ENCODE measurements at places on chromosomes 6 and 20. TPM values are rescaled to one million over a fixed set of nuclear protein-coding genes. Genes with fewer than 3 reads are reported as not detected.
A peak's percentile ranks its signal among the peaks of the same experiment; 100 is the strongest.

Gene HLA-DRA
- 14.0 TPM for total RNA-seq

Gene OR2B6
- total RNA-seq = not detected

DNA sequence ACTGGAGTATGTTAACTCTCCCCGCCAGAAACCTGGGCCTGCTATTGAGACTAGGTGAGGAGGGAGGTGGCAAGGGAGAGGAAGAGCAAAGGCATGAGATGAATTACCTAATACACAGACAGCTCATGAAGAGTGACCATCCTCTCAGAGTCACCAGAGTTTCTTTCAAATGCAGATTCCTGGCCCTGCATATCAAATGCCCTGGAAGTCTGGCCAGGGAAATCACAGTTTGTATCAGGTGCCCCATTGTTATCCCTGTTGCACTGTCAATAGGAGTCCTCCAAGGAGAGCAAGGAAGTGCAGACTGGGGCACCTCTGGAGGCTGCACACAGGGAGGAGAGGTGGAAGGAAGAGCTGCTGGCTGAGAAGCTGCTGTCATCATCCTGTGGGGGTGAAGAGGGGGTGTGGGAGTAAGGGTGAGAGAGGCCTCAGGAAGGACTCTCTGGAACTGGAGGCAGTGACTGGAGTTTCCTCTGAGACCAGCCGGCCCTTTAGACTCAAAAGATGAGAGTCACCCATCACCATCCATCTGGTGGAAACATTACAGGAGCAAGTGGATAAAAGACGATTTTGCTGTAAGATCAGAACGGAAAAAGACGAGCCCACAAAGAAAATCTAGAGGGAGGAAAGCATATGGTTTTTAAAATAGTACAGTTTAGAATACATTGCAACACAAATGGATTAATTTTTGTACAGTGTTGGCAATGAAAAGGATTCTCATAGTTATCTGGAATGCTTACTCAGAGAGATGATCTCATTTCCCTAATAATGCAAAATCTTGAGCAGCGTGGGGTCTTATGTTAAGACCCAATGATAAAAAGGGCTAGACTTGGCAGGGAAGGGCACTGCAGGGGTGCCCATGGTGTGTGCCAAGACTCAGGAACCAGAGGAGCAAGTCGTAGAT is 268.1 kb downstream of the UST start:
- no peaks in the 10 kb centered on the region for H3K36me3 ChIP-seq
- no peak overlapping the region for H3K27ac ChIP-seq
- no peak for DNase-seq

Gene TMEM151B
- total RNA-seq = not detected

Gene GPR63
- total RNA-seq = 2.7 TPM

DNA sequence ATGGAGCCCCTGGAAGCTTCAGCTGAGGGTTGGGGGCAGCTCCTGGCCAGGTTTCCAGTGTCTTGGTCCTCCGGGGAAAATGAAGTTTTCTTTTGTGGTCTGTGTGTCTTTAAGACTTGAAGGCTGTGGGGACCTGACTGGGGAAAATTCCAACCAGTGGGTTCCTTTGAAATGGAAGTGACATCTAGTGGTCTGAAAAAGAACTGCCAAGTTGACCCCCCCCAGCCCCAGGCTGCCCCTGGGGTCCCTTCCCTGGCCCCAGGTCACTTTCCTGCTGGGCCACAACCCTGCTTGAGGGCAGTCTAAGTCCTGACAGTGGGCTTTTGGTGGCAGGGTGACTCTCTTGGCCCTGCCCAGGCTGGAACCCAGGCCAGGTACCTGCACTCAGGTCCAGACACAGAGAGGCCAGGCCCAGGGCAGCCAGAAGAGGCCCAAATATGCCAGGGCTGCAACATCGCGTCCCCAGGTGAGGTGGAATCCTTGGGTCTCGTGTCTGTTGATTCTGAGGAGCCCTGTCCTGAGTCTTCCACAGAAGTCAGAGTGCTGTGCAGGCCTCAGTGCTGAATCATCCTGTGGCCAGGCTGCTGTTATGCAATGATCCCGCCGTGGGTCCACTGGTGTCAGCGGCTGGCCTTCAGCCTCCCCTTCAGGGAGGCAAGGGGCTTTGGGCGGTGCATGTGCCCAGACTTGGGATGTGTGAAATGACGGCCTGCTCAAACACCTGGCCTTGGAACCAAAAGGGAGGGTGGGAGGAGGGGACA is 68.4 kb downstream of the VEGFA start:
- no peak overlapping the region for H3K27ac ChIP-seq
- H3K4me3 ChIP-seq = no peak overlapping the region
- peaks cover 5% of the 10 kb centered on the region for H3K27me3 ChIP-seq
- H3K4me1 ChIP-seq = no peaks in the 10 kb centered on the region
- no peaks in the 10 kb centered on the region for H3K36me3 ChIP-seq
- DNase-seq = peak; percentile 64

DNA sequence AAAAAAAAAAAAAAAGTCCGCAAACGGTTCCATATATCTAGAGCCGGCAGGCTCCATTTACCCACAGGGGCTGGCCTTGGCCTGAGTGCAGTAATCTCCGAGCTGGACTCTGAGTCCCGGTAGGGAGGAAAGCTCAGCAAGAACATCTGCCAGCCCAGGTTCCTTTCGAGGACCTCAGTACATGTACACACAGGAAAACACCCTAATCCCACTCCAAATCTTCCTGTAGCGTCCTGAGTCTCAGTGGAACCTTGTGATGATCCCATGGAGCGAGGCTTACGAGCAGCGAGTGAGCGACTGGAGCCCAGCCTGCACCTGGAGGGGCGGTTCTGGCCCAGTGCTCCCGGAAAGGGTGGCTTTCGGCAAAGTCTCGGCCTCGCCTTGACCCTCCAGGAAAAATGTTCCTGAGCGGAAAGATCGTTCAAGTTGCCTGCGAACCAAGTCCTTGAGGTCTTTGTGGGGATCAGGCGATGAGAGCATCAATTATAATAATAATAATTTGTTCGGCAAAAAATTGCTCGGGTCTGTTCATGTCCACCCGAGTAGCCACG is 32.1 kb downstream of the PRSS16 start:
- H3K27me3 ChIP-seq = peaks cover 58% of the 10 kb centered on the region
- peaks cover 6% of the 10 kb centered on the region for H3K36me3 ChIP-seq
- no peak overlapping the region for H3K27ac ChIP-seq
- DNase-seq = no peak
- H3K4me3 ChIP-seq = peak overlapping the region; percentile 63
- peaks cover 11% of the 10 kb centered on the region for H3K4me1 ChIP-seq

- no peak overlapping the region for H3K4me3 ChIP-seq
- no peaks in the 10 kb centered on the region for H3K4me1 ChIP-seq
- no peaks in the 10 kb centered on the region for H3K36me3 ChIP-seq
- no peaks in the 10 kb centered on the region for H3K27me3 ChIP-seq
Observed at GRCh38 chr6:22227824-22228610, 68.8 kb downstream of the PRL start.

DNA sequence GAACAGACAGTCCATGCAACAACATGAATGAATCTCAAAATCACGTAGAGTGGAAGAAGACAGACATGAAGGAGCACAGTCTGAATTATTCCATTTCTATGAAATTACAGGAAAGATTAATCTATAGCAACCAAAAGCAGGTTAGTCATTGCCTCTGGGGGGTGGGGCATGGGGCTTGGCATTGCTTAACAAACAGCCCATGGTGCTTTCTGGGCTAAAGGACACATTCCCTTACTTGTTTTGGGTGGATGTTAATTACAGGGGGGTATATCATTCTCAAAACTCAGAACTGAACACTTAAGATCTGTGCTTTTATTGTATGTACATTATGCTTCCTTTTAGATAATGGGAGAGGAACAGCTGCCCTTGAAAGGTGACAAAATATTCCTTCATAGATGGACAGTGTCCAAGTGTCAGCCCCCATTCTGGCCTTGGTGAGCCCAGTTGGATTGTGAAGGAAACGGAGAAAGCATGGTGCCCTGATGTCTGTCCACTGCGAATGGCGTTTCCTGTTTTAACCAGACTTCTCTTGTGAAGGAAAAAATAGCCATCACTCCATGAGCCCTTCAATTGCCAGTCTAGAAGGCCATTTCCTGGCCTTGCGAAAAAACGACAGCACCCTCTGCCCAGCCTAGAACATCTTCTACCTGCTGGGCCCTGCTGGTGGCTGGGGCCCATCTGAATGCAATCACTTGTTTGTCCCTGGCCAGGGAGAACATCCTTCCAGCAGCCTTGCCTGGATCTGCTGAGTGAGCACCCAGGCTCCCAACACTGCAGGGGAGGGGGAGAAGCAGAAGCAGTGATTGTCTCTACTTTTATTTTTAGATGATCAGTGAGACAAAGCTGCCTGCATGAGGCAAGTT is 179.7 kb downstream of the BCAS1 start:
- H3K36me3 ChIP-seq = peaks cover 4% of the 10 kb centered on the region
- H3K27ac ChIP-seq = no peak overlapping the region
- no peak overlapping the region for H3K4me3 ChIP-seq
- H3K27me3 ChIP-seq = no peaks in the 10 kb centered on the region

DNA sequence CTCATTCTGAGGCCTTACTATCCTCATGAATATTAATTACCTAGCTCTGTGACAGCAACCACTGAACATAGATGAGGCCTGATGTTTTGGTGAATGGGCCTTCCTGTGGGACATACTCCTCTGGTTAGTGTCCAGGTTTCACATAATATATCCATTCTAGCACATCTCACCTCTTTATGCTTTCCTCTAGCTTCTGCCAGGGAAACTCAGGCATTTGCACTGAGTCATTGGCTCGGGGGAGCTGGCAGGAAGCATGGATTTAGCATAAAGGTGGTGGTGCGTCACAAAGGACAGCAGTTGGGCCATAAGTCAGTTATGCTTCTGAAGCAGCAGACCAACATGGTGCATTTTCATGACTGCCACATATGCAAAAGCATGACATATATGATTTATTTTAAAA is 37.5 kb upstream of the TMEM170B start:
- no peak overlapping the region for H3K4me3 ChIP-seq
- H3K27ac ChIP-seq = no peak overlapping the region
- peaks cover 5% of the 10 kb centered on the region for H3K4me1 ChIP-seq
- no peak for DNase-seq
- peaks cover 14% of the 10 kb centered on the region for H3K27me3 ChIP-seq

DNA sequence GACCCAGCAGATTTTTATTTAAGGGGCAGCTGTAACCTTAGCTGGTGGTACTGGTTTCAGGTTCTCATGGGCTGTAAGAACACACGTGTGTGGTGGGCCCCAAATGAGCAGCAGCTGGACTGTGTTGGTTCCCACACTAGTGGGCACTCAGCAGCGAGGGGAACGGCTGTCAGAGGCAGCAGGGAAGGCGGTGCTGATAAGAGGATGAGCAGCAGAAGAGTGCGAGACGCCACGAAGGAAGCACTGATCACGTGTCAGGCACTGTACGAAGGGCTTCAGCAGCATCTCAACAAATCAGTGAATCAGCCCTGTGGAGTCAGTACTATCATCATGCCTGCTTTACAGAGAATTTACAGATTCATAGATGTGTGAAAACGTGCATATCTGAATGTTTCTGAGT is 41.0 kb upstream of the EMILIN3 start:
- no peak overlapping the region for H3K27ac ChIP-seq
- peaks cover 27% of the 10 kb centered on the region for H3K4me1 ChIP-seq
- H3K4me3 ChIP-seq = no peak overlapping the region

- no peak overlapping the region for H3K27ac ChIP-seq
- peaks cover 58% of the 10 kb centered on the region for H3K4me1 ChIP-seq
- peaks cover 49% of the 10 kb centered on the region for H3K36me3 ChIP-seq
- no peak for DNase-seq
- no peak overlapping the region for H3K4me3 ChIP-seq
- H3K27me3 ChIP-seq = peaks cover 1% of the 10 kb centered on the region
Observed at GRCh38 chr20:59179988-59180387, 16.4 kb downstream of the ZNF831 start.

GRCh38 chr6:10558565-10558964 is 37.4 kb downstream of the GCNT2 start:
- peaks cover 4% of the 10 kb centered on the region for H3K36me3 ChIP-seq
- H3K4me3 ChIP-seq = no peak overlapping the region
- no peak for DNase-seq

- peaks cover 14% of the 10 kb centered on the region for H3K4me1 ChIP-seq
- H3K27ac ChIP-seq = no peak overlapping the region
- DNase-seq = peak; percentile 92
- H3K4me3 ChIP-seq = peak overlapping the region; percentile 23
- H3K27me3 ChIP-seq = peaks cover 35% of the 10 kb centered on the region
Observed at GRCh38 chr6:36340618-36341454, 4.1 kb upstream of the BNIP5 start.

GRCh38 chr20:50097843-50098242 is 15.1 kb downstream of the UBE2V1 start:
- no peak overlapping the region for H3K4me3 ChIP-seq
- H3K36me3 ChIP-seq = peaks cover 49% of the 10 kb centered on the region
- H3K27me3 ChIP-seq = no peaks in the 10 kb centered on the region
- no peak overlapping the region for H3K27ac ChIP-seq
- DNase-seq = no peak

Gene BPIFB1
- not detected for total RNA-seq

- H3K4me3 ChIP-seq = peak overlapping the region; percentile 100
- peaks cover 53% of the 10 kb centered on the region for H3K4me1 ChIP-seq
- DNase-seq = no peak
- H3K27me3 ChIP-seq = no peaks in the 10 kb centered on the region
- H3K27ac ChIP-seq = peak overlapping the region; percentile 78
Observed at GRCh38 chr20:2467412-2467811, 3.2 kb downstream of the SNRPB start.

DNA sequence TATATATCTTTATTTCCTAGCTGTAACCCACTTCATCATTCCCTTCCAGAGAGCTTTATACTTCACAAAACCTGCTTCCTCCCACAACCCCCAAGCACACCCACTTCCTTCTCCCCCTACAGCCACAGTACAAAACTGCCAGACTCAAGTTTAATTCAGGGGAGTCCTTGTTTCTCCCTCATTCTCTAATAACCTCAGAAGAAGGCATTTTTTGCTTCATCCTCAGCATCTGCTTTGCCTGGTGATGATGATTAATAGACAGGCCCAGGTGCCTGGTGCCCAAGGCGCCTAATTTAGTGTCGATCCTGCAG is 414.3 kb downstream of the KIF16B start:
- no peak overlapping the region for H3K27ac ChIP-seq
- H3K4me3 ChIP-seq = no peak overlapping the region
- no peaks in the 10 kb centered on the region for H3K27me3 ChIP-seq
- DNase-seq = no peak

DNA sequence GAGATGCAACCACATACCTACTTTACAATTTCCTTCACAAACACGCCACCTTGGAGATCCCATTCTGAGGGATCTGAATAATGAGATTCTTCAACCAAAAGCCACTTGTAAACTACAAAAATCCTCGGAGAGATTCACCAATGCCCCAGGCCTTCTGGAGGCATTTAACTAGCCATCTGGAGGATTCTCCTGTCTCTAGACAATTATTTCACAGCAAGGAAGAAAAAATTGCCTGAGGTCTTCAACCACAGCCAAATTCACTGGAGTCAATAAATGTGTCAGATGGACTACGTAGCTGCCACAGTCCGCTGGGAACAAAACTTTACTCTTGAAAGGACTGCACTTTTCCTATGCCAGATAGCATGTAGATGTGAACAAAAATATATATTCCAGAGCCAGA is 19.0 kb upstream of the DCDC2 start:
- DNase-seq = no peak
- no peak overlapping the region for H3K4me3 ChIP-seq
- peaks cover 10% of the 10 kb centered on the region for H3K27me3 ChIP-seq
- no peaks in the 10 kb centered on the region for H3K36me3 ChIP-seq

Gene SNAI1
- 2.3 TPM for total RNA-seq

GRCh38 chr20:5070081-5070480 is 49.7 kb downstream of the PCNA start:
- DNase-seq = no peak
- no peak overlapping the region for H3K27ac ChIP-seq
- H3K36me3 ChIP-seq = no peaks in the 10 kb centered on the region
- H3K4me3 ChIP-seq = no peak overlapping the region
- peaks cover 31% of the 10 kb centered on the region for H3K4me1 ChIP-seq

Measured in activated CD4-positive, alpha-beta T cell treated with anti-CD3 and anti-CD28 coated beads, Interleukin-2, amount 10 ng/mL, durations not matched to agents 24 days and 14 days (primary cell).